Muscle of arm (tissue), 14 donors: ENCODE measurements at places on chromosomes 6 and 20.

DNA sequence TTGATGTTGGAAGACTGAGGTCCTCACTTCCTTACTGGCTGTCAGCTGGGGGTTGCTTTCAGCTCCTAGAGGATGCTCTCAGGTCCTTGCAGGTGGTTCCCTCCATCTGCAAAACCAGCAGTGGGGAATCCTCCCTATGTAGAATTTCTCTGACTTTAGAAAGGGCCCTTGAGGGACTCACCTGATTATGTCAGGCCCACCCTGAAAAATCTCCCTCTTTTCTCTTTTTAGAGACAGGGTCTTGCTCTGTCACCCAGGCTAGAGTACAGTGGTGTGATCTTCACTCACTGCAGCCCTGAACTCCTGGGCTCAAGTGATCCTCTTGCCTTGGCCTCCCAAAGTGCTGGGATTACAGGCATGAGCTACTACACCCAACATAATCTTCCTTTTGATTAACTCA is 102.9 kb upstream of the MCHR2 start:
- no peak for DNase-seq

DNA sequence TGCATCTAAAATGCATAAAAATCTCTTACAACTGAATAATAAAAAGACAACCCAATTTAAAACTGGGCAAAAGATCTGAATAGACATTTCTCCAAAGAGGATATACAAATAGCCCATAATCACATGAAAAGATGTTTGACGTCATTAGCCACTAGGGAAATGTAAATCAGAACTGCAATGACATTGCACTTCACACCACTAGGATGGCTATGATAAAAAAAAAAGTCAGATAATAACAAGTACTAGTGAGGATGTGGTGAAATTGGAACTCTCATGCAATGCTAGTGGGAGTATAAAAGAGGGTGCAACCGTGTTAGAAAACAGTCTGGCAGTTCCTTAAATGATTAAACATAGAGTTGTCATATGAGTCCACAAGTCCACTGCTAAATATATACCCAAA is 24.3 kb upstream of the TBX18 start:
- no peak for DNase-seq

DNA sequence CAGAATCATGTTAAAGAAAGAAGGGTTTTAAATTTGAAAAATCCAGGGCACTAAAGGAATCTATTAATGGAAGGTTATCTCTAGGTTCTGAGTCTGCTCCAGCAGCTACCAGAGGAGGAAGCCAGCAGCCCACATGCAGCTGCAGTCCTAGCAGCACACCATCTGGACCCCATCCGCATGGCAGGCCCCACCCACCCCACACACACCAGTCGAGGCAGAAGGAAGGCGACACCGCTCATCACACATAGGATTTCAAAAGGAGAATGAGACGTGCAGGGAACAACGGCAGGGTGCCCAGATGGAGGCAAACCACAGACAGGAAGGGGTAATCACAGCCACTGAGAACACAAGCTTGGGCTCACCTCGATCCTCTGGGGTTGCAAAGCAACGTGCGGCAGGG is 78.9 kb downstream of the GINS1 start:
- no peak for DNase-seq

DNA sequence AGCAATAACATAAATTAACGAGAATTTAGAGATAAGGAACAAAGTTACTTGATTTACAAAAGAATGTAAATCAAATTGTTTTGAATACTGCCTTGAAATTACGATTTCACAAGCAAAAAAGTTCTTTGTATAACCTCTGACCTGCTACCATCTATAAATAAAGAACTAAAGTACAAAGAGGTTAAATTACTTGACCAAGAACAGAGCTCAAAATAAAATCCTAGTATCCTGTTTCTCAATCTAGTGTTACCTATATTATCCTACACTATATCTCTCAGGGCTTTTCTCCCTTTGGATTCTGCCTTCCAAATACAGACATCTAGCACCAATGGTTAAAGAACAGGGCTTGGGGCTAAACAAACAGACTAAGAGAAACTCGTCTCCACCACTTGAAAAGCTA is 43.8 kb downstream of the PLN start:
- DNase-seq: no peak

DNA sequence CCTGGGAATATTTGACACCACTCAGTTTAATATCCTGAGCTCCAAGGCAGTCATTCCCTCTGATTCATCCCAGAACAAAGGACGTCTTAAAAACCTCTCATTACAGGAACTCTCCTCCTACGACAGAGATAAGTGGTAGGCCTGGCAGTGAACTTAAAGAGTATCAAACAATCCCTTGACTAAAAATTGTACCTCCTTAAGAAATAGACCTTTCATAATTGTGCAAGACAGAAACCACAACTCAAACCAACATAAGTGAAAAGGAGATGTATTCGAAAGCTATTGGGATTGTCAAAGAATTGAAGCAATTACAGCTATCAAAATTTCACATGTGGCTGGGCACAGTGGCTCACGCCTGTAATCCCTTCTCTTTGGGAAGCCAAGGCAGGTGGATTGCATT is 19.1 kb upstream of the BNIP5 start:
- DNase-seq: no peak

DNA sequence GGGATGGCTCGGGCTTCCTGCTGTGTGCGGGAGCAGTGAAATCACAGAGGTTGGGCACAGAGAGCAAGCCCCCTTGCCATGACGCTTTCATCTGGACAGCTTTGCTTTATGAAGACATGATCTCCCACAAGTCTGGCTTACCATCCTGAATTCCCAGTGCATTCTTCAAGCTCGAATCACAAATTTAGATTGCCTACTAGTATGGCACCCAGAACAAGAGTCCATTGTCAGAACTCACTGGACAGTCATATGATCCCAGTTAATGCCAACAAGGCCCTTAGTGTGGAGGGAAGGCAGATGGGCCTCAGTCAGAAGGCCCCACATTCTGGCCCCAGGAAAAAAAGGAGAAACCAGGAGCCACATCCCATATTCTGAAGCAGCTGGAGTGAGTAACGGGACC is 147.3 kb upstream of the FOXQ1 start:
- no peak for DNase-seq

DNA sequence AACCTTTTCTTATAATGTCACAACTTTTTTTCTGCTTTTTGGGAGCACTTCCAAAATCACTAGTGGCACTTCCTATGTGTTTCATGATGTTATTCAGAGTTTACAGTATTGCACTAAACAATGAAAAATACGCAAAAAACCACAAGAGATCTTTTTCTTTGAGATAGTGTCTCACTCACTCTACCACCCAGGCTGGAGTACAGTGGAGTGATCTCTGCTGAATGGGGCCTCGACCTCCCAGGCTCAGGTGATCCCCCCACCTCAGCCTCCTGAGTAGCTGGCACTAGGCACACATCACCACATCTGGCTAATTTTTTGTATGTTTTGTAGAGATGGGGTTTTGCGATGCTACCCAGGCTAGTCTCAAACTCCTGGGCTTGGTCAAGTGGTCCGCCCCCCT is 158.7 kb downstream of the COL21A1 start:
- no peak for DNase-seq

DNA sequence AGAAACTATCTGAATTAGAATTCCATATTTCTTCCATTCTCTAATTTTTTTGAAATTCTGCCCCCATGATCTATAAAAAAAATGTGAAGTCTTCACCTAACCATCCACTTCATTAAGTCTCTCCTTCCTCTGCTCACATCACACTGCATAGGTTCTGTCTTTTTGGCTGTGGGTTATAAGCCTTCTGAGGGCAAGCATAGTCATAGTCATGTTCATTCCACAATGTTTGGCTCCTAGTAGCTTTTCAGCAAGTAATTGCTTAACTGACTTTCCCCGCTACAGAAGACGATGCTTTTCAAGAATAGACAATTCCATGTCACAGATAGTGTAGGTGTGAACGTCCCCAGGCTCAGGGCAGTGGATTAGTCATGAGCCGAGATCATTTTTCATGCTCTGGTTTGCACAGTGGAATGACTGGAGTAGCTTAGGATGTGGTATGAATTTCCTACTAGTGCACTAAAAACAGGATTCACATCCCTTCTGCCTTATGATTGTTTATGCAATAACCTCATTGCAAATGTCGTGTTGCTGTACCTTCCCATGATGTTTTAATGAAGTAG is 29.1 kb downstream of the WRNIP1 start:
- no peak for DNase-seq

- DNase-seq: peak; percentile 18
Measured at GRCh38 chr20:33391722-33392415, 9.4 kb downstream of the CDK5RAP1 start.

GRCh38 chr20:57523782-57524181 is 1.2 kb downstream of the CTCFL start:
- no peak for DNase-seq

DNA sequence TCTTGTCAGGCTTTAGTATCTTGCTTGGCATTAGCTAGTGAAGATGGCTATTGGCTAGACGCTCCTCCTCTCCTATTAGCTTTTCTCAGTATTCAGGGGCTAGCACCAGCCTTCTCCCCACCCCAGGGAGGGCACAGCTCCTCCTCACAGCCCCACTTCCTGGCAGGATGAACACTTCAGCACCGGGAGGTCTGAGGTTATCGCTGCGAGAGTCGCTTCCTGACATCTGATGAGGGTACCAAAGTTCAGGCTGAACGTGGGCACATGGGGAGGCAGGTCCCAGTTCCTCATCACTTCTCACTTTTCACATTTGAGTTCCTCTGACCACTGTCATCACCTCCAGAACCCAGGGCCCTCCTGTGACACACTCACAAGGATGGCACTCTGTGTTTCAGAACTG is 66.6 kb downstream of the LAMA4 start:
- no peak for DNase-seq

DNA sequence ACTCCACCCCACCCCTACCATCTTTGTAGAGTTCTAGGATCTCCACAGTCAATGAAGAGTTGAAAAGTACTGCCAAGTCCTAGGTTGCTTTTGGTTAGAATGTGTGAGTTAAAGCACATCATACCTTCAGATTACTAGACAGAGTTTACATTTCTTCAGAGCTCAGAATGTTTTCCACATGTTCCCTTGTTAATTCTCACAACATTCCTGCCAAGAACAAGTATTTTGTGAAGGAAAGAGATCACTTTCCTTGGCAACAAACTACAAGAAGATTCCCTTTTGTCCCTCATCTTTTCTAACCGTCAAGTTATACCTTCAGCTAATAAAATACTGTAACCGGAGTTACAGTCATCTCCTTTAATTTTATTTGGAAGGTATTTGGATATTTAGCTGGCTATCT is 266.8 kb downstream of the ZFAND3 start:
- DNase-seq: no peak

DNA sequence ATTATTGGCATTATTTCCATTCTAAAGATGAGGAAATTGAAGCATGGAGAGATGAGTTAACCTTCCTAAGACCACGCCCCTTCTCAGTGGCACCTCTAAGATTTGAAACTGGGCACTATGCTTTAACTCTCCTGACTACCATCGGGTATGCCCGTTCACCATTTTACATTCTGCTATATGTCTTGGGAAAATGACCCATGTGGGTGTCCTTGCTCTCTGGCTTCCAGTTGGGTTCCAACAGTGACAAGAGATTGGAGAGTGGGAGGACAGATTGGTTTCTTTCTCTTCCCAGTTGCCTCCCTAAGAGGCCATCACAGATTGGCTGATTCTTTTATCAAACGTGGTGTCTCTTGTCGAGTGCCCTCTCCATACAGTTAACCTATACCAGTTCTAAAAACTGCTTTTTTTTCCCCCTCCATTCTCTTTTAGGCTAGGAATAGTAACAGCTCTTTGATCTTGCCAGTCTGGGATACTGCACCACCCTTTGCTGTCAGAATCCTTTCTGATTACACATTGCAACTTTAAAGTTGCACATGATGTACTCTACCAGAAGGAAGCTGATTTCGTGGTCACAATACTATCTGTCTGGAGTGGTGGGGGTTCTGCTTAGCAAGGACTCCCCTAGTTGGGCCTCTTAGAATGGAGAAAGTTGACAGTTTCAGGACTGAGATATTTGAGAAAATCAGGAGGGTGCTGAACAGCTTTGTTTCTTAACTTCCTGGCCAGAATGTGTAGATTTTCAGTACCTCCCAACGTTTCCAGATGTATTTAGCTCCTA is 88.0 kb upstream of the ELOVL5 start:
- DNase-seq: no peak

DNA sequence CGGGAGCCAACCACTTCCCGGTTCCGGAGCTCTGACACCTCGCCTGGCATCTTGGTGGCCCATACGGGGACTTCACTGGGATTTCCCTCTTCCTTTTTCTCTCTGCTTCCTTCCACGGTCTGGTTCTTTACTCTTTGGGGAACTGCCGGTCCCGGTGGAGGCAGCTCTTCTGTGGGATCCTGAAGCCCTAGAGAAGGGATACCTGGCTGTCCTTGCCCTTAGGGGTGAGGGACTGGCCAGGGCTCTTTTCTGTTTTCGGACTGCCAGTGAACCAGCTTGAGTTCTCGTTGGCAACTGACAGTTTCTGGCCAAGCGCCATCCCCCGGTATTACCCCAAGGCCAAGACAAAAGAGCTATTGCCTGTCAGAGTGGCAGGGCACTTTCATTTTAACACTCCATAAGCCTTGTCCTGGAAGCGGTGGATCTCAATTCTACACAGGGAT is 880 bp upstream of the CPXM1 start:
- DNase-seq: no peak

DNA sequence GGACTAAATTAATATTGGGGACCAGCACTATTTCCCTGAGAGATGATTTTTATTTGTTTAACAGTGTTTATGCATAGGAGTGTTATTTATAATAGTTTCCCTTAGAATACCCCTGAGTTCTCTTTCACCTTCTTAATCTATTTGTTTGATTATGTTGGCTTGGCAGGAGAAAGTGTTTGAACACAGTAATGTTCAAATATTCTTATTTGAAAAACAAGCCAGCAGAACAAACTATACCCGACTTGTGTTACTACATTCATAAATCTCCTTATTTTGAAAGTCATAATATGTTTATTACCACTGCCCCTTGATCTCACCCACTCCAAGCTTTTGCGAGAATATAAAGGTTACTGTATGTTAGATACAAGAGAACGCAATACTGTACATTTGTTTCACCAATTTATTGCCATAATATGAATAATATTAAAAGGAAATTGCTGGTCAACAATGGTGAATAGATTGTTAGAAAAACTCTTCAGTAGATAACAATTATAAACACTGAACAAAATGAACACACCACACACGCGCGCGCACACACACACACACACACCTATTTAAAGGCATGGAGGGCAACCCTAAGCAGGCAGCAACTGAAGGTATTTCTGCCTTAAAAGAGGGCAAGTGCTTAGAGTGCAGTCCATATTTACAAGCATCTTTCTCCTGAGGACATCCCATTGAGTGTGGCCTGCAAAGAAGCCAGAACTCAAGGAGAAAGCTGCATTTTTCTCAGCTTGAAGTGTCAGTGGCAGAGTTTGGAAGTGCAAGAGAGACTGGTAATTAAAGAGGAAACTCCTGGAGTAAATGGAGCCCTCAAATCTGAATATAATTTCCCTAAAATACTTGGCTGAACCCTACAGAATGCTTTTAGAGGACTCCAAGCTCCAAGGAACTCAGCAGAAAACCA is 279.4 kb upstream of the MAN1A1 start:
- DNase-seq: no peak

- DNase-seq: no peak
Measured at GRCh38 chr6:36856277-36856676, 17.0 kb upstream of the CPNE5 start.

- no peak for DNase-seq
Measured at GRCh38 chr6:69732045-69732444, 64.8 kb downstream of the LMBRD1 start.
